ENCODE measurements at places on chromosomes 12 and 14.

DNA sequence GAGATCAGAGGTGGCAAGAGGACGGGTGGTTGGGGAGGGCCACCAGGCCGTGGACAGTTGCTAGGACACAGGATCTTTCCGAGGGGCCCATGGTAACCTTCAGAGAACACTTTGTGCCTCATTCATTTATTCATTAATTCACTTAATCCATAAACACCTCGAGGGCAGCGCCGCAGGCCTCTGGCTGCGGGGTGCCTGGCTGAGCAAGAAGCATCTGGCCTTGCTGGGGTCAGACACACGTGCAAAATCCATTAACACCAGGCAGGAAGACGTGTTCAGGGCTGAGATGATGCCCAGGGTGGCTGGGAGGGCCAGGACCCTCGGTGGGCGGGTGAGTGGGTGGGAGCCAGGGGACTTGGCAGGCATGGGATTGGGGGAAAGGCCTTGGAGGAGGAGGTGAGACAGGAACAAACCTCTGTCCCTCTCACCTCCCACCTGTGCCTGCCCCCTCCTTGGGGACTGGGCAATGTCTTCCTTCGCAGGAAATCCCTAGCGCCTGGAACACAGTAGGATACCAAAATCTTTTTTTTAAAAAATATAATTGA, 6.6 kb upstream of the DLK1 start:
- DNase-seq: no peak

GRCh38 chr12:124537525-124538193, 29.8 kb downstream of the NCOR2 start:
- DNase-seq: no peak

DNA sequence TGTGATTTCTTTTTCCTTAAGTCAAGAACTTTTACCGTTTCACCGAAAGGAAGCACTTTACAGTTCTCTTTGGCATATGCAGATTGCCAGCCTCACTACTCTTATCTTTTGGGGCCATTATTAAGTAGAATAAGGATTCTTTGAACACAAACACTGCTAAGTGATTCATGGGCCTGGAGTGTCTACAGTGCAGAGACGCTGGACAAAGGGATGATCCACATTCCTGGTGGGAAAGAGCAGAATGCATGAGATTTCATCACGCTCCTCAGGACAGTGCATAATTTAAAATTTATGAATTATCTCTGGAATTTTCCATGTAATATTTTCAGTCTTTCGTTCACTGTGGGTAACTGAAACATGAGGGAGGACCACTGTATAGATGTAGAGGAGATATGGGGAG, 90.2 kb downstream of the TTLL5 start:
- no peak for DNase-seq

DNA sequence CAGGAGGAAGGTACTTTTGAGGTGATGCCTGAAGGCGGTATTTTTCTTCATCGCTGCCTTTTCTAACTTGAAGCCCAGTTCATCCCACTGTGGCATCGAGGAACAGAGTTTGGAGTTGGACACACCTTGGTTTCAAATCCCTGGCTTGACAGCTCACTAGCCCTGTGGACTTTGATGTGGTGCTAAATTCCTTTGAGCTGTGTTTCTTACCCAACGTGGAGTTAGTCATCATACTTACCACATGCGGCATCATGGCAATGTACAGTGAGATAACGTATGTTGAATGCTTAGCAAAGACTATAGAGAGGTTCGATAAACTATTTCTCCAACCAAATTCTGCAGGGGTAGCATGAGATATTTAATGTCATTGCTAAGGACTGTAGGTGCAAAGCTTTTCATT, 3.4 kb downstream of the PLEKHG3 start:
- DNase-seq: no peak

DNA sequence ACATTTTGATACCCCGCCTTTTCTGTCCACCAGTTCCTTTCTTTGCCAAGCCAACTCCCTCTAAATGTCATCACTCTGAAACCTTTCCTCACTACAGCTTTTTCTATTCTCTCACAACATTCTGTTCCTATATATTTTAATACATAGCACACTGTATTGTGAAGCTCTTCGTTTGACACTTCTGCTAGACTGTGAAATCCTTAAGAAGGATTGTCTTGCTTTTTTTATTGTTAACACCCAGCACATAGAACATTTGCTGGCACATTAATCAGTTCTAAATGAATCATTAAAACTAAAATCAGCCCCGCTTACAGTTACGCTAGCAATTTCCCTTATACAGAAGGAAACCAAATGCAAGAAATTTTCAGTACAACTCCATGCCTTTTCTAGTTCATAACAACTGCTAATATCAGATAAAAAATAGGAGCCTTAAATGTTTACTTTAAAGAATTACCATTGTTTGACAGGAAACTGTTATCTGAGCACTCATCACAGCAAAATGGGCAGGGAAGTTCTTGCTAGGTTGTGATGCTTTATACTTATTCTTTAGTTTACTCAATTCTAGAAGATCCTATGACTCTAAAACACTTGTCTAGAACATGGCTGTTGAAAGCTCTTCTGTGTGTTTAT, 93.5 kb downstream of the PPP1R12A start:
- no peak for DNase-seq

DNA sequence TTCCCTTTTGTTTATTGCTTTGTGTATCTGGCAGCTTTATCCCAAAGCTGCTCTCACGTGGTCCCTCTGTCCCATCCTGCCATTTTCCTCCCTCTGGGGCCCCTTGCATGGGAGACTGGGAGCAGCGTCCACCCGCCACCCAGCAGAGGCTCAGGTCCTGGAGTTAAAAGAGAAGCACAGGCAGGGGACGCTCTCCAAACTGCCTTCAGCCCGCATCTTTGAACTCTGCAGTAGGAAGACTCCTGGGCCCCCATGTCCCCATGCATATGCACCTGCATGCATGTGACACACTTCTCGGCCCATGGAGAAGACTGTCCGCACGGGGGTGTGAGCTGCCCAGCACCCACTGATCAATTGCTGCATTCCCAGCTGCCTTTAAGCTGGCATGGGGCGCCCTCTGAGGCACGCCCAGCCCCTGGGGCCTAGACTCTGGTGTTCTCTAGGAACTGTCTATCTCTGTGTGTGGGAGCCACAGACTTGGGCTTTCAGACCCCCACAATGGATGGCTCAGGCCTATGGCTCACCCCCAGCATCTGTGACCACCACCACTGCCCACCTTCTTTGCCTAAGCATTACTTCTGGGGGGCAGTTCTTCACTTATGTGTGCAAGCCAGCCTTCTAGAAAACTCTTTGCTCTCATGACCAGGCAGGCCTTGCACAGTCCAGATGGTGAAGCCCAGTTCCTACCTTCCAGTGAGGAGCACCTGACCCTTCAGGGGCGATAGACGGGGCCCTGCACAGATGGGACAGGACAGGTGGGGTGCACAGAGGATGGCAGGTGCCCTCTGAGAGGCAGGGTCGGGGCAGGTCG, 96.1 kb upstream of the DIO3 start:
- no peak for DNase-seq

- no peak for DNase-seq
Observed at GRCh38 chr12:127509066-127509778, 757.7 kb upstream of the TMEM132C start.

- no peak for DNase-seq
Observed at GRCh38 chr14:82067221-82067875, 533.7 kb upstream of the SEL1L start.

- DNase-seq: peak; percentile 6
Observed at GRCh38 chr14:78758333-78758732, 588.2 kb downstream of the NRXN3 start.

DNA sequence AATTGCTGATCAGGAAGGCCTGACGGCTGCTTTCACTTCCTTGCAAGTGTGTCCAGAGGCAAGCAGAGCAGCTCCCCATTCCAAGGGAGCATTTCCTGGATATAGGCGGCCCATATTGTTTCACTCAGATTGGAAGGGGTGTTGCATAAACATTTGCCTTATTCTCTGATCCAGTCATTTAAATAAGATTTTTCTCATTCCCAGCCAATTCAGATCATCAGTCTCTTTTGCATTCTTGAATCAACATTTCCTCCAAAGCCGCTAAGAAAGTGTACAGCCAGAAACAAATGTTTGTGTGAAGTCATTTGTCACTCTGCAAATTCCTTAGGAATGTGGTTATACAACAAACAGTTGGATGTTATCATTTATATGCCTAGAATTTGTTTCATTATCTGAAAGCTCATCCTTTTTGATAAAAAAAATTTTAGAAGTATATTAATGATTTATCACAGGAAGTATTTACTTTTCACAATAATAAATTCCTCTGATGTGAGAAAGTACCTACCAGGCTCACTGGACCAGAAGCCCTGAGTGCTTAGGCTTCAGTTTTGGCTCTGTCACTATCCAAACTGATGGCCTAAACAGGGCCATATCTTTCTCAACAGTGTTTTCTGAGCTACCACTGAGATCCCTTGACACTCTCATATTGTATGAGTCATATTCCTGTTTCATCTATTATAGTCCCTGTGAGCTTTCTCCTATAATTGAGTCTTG, 379.6 kb downstream of the CCDC91 start:
- DNase-seq: no peak

DNA sequence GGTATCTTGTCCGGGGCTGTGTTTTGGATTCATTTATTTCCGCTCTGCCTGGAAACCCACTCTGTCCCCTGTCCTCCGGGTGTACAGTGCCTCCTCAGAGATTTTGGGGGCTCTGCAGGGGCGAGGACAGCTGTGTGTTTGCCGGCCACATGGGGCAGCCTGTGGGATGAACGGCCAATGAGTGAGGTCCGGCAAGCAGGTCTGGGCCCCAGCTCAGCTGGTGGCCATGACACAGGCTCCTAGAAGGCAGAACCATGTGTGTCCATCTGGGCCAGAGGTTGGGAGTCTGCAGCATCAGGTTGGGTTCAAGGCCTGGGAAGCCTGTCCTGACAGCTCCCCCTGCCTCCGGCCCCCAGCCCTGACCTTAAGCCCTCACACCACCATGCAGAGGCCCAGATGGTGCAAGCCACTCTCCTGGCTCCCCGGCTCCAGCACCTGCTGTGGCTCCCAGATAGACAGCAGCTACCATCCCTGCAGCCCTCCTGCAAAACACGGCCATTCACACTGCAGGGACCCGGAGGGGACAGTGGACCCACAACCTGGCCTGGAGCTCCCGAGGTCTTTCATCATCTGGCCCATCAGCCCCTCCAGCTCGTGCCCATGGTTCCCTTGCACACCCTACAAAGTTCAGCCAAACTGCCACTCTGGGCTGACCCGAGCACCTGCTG, 220.1 kb upstream of the C14orf180 start:
- no peak for DNase-seq

GRCh38 chr12:6925540-6926279, 2.0 kb upstream of the ATN1 start:
- no peak for DNase-seq

DNA sequence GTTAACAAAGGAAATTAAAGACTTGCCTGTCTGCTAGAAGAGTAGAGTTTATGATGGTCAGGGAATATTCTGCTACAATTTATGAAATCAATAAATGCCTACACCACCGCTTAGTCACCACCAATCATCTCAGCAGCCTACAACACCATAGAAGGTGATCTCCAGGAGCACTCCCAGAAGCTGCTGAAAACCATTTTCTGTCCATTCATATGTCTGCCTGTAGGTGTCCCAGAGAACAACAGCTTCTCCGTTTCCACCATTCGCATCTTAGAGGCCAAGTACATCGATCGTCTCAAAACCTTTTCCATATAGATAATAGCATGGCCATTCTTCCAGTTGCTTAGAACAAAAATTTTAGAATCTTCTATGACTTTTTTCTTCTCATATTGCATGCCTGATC, 303.4 kb downstream of the KCNC2 start:
- no peak for DNase-seq

DNA sequence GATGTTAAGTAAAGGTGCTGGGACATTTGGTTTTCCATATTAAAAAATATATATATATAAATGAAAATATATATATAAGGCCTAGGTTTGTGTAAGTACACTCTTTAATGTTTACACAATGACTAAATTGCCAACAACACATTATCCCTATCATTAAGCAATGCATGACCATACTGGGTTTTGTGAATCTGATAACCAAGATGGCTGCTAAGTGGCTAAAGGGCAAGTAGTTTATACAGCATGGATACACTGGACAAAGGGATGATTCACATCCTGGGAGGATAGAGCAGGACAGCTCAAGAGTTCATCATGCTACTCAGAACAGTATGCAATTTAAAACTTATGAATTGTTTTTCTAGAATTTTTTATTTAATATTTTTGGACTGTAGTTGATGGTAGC, 89.3 kb downstream of the FIGNL2 start:
- DNase-seq: no peak

DNA sequence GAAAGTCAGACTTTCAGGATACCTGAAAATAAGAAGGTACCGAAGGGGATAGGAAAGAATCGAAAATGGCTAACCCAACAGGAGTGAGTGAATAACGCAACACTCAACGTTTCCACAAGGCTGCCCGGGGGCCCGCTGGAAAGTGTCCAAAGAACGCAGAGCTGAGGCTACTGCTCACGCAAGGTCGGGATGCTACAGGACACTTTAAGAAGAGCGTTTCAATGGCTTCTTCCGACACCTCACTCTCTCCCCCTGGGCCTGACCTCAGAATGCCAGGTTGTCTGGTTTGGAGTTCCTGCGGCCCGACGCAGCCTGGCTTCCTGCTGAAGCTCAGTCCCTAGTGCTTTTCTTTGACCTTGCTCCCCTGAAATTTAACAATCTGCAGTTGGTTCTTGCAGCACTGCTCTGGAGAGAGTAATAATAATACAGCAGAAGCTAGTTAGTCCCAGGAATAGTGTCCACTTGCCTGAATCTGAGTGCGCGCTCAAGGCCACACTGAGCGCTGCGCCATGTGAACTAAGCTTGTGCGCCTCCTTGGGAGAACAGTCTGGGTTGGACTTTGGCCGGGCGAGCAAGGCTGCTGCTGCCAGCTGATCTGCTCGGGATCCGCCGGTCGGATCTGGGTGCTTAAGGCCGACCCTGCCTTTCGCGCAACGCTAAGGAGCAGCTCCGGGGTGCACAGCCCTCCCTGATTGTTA, 2.0 kb upstream of the ALX1 start:
- no peak for DNase-seq

- DNase-seq: no peak
Observed at GRCh38 chr14:71175491-71175890, 268.2 kb downstream of the PCNX1 start.

GRCh38 chr14:68082698-68083291, 263.2 kb downstream of the RAD51B start:
- no peak for DNase-seq

GRCh38 chr12:33551006-33551405, 111.4 kb upstream of the SYT10 start:
- no peak for DNase-seq

DNA sequence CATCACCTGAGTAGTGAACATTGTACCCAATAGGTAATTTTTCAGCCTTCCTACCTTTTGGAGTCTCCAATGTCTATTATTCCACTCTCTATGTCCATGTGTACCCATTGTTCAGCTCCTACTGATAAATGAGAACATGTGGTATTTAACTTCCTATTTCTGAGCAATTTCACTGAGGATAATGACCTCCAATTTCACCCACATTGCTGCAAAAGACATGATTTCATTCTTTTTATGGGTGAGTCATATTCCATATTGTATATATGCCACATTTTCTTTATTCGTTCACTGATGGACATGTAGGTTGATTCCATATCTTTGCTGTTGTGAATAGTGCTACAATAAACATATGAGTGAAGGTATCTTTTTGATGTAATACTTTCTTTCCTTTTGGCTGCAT, 16.4 kb upstream of the BTG1 start:
- no peak for DNase-seq
